ENCODE measurements at places on chromosomes 5 and 9. TPM values are rescaled to one million over a fixed set of nuclear protein-coding genes. Genes with fewer than 3 reads are reported as not detected.

The HTR1A gene
- not detected for total RNA-seq

The FOXD1 gene
- total RNA-seq = not detected

DNA sequence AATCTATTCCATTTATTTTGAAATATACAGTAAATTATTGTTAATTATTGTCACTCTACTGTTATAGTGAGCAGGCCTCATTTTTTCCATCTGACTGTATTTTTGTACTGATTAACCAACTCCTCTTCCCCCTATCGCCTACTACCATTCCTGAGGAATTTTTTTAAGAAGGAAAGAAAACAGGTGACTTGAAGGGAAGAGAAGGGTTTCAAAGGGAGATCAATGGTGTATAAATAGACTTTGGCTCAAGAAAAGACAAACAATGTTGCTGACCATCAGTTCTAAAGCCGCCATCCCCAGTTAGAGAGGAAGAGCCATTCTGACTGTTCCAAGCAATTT, 69.7 kb downstream of the BAAT start:
- H3K4me3 ChIP-seq = no peak overlapping the region
- H3K4me1 ChIP-seq = no peaks in the 10 kb centered on the region
- no peak for DNase-seq
- no peak overlapping the region for H3K27ac ChIP-seq
- H3K27me3 ChIP-seq = no peaks in the 10 kb centered on the region
- no peaks in the 10 kb centered on the region for H3K36me3 ChIP-seq

The GPR150 gene
- total RNA-seq = 0.37 TPM

The HNRNPH1 gene
- 2,049 TPM for total RNA-seq

- no peaks in the 10 kb centered on the region for H3K4me1 ChIP-seq
- no peak for DNase-seq
These were observed 53.1 kb downstream of the GABRA1 start for GRCh38 chr5:161900981-161901380.

GRCh38 chr9:23413541-23413940, 412.5 kb downstream of the ELAVL2 start:
- no peaks in the 10 kb centered on the region for H3K27me3 ChIP-seq
- no peak for DNase-seq
- H3K36me3 ChIP-seq = no peaks in the 10 kb centered on the region
- no peak overlapping the region for H3K4me3 ChIP-seq
- H3K27ac ChIP-seq = no peak overlapping the region

GRCh38 chr5:135719428-135720063, 114.9 kb upstream of the SLC25A48 start:
- no peak for DNase-seq
- no peaks in the 10 kb centered on the region for H3K36me3 ChIP-seq
- H3K4me3 ChIP-seq = no peak overlapping the region
- H3K27me3 ChIP-seq = no peaks in the 10 kb centered on the region
- H3K4me1 ChIP-seq = no peaks in the 10 kb centered on the region

DNA sequence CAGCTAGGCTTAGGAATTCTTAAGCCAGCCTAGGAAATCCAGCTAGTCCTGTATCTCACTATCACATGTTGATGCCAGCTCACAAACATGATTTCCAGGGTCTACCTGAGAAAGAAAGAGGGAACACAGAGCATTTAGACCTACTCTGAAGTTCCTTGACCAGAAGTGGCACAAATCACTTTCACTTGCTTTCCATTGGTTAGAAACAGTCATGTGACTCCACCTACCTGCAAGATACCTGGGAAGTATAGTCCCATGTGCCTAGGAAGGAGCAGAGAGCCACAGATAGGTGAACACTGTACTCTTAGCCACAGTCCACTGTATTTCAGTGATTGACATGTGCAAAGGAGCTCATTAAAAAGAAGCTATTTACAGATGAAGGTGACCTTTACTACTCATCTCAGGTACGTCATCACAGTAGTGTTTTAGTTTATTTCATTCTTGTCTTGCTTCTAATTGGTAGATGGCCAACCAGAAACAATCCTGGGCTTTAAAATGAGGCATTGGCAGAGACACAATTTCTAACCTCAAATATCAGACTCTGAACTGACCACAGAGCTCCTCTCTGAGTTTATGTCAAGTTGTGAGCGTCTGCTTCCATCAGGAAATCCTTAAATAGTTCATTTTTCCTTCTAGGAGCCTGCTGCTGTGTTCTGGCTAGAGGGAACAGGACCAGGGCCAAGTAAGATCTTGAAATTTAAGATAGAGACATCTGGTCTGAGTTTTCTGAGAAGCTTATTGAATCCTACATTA, 340.7 kb downstream of the TLE4 start:
- no peaks in the 10 kb centered on the region for H3K36me3 ChIP-seq
- no peak overlapping the region for H3K27ac ChIP-seq
- H3K4me1 ChIP-seq = no peaks in the 10 kb centered on the region
- no peak overlapping the region for H3K4me3 ChIP-seq
- DNase-seq = no peak
